ENCODE measurements at places on chromosomes 7 and 10.
A peak's percentile ranks its signal among the peaks of the same experiment; 100 is the strongest.

DNA sequence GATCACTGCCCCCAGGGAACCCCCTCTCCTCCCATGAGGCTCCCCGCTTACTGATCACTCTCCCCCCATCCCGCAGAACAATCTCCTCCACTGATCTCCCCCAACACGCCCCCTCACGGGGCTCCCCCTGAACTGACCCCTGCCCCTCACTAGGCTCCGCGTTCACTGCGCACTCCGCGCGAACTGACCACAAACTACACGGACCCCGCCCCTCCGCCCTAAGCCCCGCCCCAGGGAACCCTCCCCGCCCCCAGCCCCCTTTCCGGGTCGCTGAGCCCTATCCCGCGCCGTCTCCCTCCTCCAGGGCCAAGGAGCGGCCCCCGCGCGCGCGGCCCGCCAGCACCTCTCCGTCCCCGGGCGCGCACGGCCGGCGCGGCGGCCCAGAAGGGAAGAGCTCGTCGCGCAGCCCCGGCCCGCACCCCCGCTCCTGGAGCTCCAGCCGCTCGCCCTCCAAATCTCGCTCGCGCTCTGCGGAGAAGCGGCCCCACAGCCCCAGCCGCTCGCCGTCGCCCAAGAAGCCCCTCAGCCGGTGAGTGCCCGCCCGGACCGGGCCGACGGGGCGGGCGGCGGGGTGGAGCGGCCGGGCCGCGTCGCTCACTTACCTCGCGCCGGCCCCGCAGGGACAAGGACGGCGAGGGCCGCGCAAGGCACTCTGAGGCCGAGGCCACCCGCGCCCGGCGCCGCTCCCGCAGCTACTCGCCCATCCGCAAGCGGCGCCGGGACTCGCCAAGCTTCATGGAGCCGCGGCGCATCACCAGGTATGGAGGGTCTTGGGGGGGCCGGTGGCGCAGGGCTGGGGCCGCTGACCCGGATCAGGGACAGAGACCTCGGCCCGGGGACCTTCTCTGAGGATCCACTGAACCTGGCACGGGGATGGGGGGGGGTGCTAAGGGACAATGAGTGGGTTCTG lies 19.9 kb upstream of the HSPB1 start:
- DNase-seq = no peak

DNA sequence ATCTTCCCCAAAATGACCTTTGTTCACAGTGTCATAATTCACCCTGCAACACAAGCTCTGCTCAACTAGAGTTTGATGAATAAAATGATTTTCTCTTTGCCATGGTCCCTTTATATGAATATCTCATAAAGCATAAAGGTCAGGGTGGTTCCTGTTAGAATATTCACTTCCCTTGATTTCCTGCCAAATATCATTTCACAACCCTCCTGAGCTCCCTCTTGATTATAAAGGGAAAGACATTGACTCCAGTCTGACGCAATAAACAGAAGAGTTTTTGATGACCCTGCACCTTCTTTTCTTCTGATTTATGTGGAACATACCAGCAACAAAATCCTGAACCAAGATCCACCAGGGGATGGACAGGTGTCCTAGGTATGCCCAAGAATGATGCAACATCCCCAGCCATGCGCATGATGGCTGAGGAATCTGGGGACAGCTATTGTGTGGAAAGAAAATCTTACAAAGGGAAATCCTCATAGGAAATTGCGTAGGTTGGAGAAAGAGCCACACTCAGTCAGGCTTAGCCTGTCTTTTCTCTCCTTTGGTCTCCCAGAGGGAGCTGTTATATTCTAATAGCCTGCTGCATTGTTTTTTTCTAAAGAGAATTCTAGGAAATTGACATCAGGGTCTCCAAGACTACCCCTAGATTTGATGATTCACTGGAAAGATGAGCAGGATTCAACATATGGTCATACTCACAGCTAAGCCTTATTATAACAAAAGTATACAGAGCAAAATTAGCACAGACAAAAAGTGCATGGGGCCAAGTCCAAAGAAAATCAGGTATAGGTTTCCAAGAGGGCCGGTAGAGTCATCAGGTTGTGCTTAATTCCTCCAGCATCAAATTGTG lies 18.8 kb downstream of the IFIT3 start:
- DNase-seq = no peak

DNA sequence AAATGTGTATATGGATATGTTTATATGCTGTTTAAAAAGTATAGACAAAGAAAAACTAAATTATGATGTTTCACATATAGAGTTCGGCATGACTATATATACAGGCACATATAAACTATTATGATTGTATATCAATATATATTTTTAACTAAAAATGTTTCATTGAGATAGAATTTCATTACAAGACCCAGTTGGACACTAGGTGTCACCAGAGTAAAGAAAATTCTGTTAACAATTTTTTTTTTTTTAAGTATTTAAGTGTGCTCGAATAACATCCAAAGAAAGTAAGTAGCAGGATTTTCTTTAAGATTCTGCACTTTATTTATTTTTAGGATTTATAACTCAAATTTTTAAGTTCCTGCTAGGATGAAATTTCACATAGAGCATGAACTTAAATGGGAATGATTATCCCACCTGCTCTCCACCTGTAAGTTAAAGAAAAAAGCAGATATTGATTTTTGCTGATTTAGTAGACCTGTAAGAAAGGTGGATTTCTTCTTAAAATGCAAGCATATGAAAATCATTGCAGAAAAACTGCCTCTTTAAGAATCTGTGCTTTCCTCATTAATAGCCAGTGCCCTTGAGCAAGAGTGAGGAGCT lies 961.5 kb downstream of the PCDH15 start:
- no peak for DNase-seq

DNA sequence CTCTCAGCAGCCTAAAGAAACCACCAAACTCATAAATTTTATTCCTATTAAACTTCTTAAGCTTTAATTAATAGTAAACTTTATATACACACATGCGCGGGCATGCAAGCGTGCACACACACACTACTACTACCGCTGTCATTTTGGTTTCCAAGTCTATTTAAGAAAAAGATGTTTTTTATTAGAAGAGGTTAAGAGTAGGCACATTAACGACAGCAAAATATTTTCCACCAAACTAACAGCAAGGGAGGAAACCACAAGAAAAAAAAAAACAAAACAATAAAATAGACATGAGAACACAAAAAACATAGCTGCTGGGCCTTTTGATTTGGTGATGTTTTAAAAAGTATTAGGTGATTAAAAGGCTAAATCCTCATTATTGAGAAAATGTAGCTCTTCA lies 28.6 kb downstream of the RTKN2 start:
- no peak for DNase-seq

DNA sequence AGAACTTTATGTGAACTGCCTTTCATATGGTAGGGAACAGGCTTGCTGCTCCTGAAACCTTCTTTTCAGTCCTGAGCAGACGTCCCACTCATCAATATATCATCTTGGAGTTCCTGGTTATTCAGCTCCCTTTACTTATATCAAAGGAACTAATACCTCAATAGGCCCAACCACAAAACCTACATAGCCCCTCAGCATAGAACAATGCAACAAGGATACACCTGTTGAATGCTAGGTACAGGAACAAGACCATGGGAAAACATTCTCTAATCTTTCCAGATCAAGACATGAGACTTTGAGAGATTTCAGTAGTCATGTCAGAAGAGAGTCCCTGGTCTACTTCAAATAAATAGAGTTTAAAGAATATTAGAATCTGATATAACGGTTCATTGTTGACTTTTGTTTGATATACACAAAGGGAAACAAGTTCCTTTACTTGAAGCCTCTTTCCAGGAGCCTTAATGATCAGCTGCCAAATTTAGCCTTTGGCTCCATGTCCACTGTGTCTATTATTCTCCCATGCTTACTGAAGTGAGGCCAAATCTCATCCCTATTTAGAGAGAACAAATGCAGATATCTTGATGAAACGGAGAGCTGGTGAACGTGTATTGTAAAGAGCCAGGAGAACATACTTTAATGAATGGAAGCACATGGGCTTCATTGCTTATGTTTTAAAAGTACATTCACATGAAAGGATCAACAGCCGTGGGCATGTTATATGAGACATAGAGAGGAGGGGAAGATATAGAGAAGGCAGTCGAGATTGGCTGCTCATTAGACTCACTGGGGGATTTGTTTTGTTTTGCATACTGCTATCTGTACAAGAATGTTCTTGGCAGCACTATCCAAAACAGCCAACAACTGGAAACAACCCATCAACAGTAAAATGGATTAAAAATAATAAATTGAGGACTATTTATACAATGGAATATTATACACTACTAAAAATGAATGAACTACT lies 9.5 kb downstream of the RHOBTB1 start:
- no peak for DNase-seq

DNA sequence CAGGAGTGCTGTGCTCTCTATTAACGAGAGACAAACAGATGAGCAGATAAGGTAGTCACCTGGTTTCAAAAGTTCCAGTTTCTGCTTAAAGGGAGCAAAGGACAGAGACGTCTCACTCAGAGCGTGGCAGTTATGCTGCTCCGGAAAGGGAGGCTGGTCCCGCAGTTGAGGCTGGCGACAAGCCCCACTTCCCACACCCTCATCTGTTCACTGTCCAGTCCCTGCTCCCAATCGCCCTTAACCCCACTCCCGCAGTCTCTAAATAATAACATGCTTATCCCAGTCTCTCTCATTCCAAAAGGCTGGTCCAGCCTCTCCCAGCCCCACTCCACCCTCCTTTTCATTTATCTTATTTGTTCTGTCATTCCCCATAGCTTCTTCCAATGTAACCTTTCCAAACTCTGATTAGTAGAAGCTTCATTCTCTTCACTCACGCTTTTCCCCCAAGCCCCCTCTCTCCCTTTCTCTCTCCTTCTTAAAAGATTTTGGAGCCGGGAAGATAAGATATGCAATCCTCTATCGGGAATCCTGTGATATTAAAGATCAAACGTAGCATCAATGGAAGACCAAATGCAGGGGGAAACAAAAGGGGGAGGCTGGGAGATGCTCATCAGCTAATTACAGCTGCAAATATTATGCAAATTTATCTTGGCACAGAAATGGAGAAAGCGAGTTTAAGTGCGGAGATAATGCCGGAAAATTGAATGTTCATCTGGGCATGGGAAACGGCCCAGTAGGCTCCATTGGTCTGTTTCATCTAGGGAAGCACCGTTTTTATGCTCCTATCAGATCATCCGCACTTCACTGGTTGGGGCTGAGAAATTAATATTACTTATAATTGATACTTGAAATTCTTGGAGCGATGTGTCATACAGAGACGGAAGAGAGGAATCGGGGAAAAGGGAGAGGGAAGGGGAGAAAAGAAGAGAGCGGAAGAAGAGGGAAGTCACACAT lies 16.3 kb upstream of the GATA3 start:
- DNase-seq = no peak

DNA sequence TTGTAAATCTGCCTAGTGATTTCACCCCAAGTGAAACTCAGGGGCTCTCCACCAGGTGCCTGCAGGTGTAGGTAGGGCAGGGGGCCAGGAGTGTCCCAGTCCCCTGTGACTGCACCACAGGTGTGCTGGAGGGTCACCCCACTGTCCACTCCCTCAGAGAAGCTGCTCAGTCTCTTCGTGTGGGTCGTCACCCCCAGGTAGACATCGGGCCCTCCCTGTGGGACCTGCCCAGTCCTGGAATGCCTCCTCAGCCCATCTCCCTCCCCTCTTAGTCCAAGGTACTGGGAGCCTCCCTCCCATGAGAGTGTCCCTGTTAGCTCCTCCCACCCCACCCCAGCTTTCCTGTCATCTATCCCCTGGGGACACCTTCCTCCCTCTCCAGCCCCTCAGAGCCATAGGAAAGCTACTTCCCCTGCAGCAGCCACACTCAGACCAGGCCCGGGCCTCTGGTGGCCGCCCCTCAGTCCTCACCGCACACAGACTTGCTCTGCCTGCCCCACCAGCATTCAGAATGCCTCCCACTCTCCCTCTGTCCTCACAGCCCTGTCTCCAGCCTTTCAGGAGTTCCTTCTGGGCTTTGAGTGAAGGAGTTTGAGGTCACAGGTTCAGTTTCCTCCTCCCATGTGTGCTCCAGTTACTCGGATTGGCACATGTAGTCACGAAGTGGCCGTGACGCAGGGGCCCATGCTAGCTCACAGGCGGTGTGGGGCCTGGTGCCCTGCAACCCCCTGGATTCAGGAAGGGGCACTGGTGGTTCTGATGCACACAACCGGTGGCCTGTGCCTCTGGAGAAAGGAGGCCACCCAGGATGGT lies 5.1 kb downstream of the ALOX5 start:
- DNase-seq = no peak

GRCh38 chr7:107180378-107180777 lies 11.6 kb downstream of the HBP1 start:
- DNase-seq = peak; percentile 44

GRCh38 chr7:130823060-130823459 lies 89.1 kb upstream of the KLF14 start:
- no peak for DNase-seq

- DNase-seq = no peak
These were observed 80.8 kb downstream of the NKX6-2 start for GRCh38 chr10:132705173-132705572.

DNA sequence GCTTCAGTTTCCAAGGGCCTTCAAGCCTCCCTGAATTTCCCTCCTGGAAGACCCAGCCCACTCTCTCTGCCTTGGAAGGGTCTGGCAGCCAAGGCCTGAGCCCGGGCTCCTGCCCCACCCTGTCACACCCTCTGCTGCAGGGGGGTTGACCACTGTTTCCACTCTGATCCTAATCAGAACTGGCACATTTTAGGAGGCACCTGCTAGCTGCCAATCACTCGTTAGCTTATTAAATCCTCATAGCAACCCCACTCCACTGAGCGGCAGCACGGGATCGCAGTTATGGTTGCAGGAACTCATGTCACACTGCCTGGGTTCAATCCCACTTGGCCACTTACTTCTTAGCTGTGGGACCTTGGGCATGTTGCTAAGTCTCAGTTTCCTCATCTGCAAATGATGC lies 12.9 kb downstream of the HSPB1 start:
- DNase-seq = no peak

- DNase-seq = no peak
These were observed 49.9 kb downstream of the CHST15 start for GRCh38 chr10:124043310-124044142.

- DNase-seq = no peak
These were observed 96.3 kb downstream of the GNAT3 start for GRCh38 chr7:80415522-80415921.

- no peak for DNase-seq
These were observed 9.7 kb downstream of the NPTX2 start for GRCh38 chr7:98626460-98627412.

- DNase-seq = no peak
These were observed 136.4 kb downstream of the BMPER start for GRCh38 chr7:34041707-34042106.

GRCh38 chr10:93469454-93469853 lies 12.7 kb downstream of the MYOF start:
- no peak for DNase-seq

Data from stimulated activated CD4-positive, alpha-beta T cell treated with anti-CD3 and anti-CD28 coated beads, Interleukin-1b, Interleukin-23, amount 100 ng/mL, for 4 hours (primary cell).